ENCODE measurements at places on chromosomes 5 and 9.

GRCh38 chr5:20974426-20974825 lies 986.4 kb upstream of the CDH18 start:
- peak; percentile 86 for DNase-seq

GRCh38 chr5:90477621-90478215 lies 3.1 kb downstream of the POLR3G start:
- DNase-seq, result no peak

DNA sequence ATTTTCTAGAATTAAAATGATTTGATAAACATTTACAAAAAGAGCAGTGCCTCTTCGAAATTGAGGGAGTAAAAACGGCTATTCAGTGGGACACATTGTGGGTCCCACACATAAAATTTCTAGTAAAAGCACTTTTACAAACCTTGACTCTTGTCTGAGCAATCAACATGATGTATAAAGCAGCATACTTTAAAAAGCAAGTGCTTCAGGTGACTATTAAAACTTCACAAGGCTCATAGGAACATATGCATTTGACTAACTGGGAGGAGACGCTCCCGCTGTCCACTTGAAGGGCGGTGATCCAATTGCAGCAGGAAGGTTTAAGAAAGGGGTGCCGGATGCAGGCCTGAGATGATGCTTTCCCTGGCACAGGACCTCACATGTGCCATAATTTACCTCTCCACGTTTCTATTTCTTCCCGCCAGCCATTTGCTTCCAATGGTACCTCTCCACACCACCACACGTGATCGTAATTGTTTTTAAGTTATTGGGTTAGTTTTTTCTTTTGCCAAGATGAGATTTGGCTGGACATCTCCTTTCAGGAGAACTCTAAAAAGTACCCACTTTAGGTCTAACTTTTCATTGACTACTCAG lies 1.8 kb downstream of the MCTP1 start:
- DNase-seq, result no peak

DNA sequence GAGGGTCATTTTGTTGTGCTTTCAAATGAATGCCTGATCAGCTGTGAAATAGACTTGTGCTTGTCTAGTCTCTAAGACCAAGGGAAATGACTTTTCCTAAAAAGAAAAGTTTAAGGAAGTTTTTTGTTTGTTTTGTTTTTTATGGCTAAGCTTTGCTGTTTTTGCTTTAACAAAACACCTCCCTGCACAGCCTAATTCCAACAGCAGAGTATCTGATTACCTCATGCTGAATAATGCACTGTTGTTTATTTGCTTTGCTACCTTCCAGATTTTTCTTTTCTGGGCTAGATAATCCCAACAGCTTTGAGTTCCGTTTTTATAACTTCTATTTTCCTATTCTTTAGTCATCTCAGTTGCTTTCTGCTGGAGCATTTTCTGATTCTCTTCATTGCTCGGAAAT lies 95.8 kb downstream of the AOPEP start:
- no peak for DNase-seq

DNA sequence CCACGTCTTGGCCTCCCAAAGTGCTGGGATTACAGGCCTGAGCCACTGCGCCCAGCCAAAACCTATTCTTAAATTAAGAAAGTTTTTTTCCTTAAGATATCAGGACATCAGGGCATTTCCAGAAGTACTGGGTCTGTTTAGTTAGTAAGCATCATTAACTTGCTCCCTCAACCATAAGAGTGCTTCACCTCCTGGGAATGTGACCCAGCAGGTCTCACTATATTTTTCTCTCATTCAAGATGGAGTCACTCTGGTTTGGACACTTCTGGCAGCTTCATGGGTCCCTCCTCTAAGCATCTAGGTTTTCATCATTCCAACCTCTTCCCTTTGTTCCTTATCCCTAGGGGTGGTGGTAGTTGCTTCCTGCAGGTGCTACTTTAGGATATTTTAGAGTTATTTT lies 10.3 kb upstream of the BRD3OS start:
- no peak for DNase-seq

GRCh38 chr9:38416461-38416860 lies 7.8 kb downstream of the IGFBPL1 start:
- no peak for DNase-seq

DNA sequence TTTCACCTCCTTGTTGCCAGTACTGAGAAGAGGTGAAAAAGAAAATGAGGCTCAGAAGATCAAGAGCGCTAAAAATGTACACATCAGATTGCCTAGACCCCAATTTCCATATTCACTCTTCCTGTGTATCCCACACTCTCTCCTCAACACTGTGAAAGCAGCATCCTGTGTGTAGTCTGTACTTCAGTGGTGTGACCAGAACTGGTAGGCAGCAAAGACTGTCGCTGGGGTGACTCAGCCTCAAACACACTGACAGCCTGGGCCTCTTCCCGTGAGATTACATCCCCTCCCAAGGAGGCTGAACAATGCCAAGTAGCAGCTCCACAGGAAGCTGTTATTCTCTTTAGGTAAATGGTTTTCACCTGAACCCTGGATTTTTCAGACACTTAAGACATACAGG lies 135.5 kb downstream of the CCDC192 start:
- DNase-seq, result no peak

DNA sequence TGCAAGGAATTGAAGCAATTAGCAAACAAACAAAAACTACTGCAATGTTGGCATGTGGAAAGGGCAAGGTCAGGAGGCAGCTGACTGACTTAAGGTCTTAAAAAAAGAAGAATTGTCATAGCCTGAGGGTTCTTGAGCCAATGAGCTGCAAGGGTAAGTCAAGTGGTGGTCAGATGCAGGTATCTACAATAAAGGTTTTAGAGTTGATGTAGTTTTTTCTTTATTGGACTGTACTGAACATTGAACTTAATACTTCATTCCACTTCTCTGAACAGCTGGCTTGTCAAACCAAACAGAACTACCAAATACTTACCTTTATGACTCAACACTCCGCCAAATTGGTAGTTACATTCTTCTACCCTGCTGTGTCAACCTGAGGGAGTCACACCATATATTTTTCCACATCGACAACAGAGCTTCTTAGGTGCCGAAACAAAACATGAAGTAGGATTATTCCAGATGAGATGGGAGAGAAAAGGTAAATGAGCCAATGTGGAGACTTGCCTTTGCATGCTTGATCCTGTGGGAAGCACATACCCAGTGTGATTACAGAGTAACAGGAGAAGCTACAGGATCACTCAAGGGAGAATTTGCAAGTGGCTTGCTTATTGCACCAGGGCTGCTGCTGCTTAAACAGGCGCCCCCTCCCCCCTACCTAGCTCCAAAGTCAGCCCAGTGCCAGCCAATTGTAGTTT lies 35.3 kb downstream of the EQTN start:
- DNase-seq, result no peak

DNA sequence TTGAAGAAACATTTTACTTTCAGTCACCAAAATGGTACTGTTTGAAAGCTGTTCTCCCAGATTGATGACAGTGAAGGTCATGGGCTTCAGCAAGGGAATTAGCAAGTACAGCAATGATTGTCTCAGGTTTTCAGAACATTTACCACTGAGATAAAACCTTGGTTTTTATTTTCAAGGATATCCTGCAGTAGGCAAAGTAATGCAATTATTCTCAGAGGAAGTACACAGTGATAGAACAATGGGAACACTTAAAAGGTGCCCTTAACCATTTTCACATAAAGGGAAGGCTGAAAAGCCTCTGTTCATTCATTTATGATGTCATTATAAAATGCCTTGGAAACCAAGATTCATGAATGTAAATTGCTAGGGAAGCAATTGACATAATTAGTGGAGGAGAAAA lies 471.8 kb upstream of the ACO1 start:
- peak; percentile 26 for DNase-seq

DNA sequence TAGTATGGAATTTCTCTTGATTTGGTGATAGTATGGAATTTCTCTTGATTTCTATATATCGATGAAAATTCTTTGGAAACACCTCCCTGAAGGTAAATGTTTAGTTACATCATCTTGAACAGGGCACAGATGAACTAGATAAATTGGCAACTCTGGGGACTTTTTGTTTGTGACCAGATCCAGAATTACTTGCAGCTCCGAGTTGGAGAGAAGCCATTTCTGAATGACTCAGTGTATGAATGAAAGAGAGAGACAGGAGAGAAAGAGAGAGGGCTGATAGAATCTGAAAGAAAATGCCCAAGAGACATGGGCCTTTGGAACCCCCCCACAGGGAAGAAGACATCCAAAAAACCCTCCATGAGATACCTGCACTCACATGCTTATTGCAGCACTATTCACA lies 14.1 kb downstream of the TNFSF15 start:
- DNase-seq, result no peak

DNA sequence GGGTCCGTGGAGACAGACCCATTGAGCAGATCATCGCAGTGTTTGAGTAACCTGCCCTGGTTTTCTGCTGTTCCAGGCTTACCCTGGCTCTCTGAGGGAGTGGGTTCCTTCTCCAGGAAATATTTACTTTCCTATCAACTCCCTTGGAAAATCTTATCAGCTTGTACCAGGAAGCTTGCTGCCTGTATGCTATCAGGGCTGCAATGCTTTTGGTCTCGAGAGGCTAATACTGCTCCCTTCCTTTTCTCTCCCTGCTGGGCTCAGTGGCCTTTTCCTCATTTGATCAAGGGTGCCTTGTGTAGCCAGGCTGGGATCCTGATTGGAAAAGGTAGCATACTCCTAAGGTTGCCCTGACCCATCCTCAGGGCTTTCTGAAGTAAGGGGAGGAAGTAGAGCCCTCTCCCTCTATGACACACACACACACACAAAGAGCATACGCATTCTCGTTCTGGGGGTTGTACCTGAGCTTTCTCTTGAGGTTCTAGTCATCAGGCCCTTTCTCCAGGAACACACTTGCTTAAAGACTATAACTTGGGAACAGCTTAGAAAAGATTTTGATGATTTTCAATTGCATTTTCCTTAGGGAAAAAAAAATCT lies 41.6 kb downstream of the CYSTM1 start:
- no peak for DNase-seq

DNA sequence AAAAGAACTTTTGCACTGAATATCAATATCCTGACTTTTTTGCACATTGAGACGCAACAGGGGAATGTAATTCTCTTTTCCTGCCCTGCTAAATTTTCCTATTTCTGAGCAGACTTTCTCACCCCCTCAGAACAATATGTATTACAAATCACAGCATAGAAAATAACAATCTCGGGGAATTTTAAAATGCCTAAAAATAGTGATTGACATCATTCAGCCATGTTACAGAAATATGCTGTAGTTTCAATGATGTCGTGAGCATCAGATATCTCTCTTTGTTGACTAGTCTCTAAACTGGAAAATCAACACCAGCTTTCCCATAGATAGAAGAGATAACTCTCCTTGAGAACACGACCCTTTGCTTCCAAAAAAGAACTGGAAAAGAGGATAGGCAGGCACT lies 166.7 kb downstream of the ZDHHC21 start:
- DNase-seq, result no peak

DNA sequence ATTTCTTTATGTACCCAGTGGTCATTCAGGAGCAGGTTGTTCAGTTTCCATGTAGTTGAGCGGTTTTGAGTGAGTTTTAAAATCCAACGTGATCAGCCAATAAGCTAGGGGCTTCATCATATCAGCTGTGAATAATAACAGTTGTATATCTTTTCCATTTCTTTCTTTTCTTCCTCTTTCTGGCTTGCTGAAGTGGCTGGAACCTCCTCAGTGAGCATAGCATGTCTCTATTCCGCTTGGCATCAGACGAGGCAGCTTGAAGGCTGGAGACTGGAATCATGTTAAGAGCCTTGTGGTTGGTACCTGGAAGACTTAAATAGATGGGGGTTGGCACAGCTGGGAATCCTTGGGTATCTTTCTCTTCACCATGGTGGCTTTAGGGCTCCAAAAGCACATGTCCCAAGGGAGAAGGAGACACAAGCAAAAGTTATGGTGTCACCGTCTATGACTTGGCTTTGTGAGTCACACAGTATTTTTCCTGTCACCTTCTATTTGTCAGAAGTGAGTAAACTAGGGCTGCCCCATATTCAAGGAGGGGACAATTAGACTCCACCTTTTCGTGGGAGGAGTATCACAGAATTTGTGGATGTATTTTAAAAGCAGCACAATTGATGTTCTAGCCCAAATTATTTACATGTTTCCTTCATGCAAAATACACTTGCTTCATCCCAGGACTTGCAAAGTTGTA lies 38.0 kb upstream of the RETREG1 start:
- DNase-seq, result no peak

DNA sequence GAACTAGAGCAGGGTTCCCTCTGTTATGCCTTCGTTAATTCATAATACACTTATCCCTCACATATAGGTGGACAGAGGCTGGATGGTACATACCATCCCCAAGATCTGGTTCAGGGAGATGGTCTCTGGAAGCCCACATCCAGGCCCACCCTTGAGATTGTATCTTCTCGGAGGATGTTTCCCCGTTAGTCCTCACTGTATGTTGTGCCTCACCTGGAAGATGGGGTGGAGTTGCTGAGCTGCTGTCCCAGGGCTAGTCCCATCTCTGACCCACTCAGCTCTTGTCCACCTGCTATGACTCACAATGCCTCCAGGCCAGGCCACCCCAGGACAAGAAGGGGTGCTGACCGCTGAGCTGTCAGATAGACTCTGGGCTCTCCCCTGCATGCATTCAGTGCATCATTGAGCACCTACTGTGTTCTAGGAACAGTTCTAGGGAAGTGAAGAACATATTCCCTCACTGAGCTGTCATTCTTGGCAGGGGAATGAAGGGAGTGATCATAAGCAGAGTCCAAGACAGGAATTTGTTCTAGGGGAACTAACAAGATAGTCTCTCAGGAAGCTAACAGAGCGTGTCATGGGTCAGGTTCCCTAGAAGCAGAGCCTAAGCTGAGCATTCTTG lies at the start of gene CBY3:
Gene CBY3 (minus strand): TSS at position 255 of the 622 bp plus-strand sequence. CDS start 116 bp downstream, at position 139.
- DNase-seq, result no peak

- DNase-seq, result no peak
Measured at GRCh38 chr5:135978212-135978631, 23.4 kb upstream of the LECT2 start.

- DNase-seq, result no peak
Measured at GRCh38 chr5:67290655-67291054, 94.1 kb upstream of the CD180 start.

DNA sequence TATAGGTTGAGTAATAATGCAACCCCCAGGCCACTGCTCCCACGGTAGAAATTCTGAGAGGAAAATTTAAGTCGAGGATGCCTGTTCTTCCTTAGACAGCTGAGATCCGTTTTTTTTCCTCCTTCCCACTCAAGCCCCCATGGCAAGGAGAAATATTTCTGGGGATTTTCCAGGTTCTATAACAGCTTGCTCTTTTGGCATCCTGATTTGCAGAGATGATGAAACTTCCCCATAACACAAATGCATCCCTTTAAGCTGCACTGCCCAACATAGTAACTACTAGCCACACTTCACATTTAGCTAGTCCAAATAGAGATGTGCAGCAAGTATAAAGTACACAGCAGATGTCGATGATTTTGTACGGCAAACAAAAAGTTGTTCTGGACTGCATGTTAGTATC lies 32.5 kb upstream of the GNA14 start:
- DNase-seq, result no peak

GRCh38 chr5:135501965-135502364 lies 33.8 kb downstream of the NEUROG1 start:
- peak; percentile 70 for DNase-seq

- no peak for DNase-seq
Measured at GRCh38 chr9:129613520-129614175, 7.3 kb downstream of the C9orf50 start.

Data from NCI-H1105 treated with DMSO at 0.1 percent for 48 hours (cell line).